ENCODE measurements at places on chromosomes 13 and 19.

DNA sequence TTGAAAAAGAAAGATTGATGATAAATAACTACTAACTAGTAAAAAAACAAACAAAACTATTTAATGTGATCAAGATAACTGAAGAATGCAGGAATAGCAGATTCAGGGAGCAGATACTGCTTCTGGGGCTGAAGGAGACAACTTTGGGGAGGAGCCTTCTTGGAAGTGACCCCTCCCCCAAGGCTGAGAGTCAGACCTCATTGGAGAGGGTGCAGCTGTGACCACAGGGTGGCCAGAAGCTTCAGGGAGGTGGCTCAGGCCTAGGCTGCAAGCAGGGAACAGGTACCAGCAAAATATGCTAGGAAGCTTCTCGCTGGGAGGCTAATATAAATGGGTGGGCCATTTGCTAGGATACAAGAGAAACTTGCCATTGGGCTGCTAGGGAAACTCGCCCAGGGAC lies 149.9 kb downstream of the MYO16 start:
- no peak for DNase-seq

- DNase-seq: no peak
Measured at GRCh38 chr19:11423791-11424181, 4.7 kb upstream of the RGL3 start.

DNA sequence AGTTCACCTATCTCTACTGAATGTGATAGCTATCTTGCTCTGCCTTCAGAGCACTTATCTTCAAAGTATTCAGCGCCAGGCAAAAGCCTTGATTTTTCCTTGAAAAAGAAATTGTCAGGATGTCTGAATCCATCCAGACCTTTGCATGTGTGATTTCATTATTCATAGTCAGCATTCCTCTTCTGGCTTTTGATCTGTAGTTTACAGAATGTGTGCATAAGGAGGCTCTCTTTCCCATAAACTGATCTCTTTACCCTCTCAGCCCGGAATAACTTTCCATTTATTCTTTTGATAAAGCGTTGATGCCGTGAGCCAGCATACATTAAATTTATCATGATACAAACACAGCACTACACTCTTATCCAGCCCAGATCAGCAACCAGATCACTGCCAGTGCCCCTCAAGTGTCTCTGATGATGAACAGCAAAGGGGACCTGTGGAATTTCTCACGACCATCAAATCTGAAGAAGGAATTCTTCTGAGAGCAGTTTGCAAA lies 130.8 kb downstream of the DNAJC15 start:
- DNase-seq: no peak

DNA sequence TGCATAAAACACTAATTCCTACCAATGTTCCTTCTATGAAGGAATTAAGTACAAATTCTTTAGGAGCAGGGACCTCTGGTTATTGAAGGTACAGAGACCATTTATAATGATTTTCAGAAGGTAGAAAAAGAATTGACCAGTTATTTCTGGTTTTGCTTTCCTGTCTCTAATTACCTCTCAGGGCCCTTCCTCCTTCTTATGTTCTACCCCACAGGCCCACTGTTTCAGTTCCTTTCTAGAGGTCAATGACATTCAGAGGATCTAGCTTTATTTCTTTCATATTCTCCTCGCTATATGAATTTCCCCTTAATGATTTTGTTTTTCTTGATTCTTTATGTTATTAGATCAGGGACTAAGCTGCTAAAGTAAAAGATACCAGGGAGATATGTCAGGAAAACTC lies 345.0 kb upstream of the SPRY2 start:
- no peak for DNase-seq

DNA sequence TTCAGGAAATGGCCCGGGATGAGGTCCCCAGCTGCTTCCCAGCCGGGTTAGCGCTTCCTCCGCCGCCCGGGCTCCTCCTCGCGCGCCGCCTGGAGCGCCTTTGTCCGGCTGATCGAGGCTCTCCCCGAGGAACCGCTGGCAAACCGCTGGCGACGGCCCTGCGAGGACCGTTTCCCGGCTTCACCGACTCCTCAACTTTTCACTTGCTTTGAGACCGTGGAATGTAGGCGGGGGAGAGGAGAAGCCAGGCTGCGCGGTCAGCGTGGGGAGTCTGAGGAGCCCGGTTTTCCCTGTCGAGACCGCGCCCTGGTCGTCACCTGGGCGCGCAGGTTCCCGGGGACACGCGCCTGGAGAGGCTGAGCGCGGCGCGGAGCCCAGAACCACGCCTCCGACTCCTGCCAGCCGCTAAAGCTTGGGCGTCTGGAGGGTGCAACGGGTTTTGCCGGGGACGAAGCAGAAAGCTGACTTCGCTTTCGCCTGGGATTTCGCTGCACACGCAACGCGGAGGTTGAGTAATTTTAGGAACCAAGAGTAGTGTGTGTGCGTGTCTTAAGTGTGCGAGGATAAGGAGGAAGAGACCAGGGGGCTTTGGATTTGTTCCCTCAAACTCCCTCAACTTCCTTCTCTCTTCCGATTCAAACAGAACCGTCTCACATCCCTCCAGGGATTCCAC lies 7.3 kb upstream of the DGKH start:
- peak; percentile 70 for DNase-seq

DNA sequence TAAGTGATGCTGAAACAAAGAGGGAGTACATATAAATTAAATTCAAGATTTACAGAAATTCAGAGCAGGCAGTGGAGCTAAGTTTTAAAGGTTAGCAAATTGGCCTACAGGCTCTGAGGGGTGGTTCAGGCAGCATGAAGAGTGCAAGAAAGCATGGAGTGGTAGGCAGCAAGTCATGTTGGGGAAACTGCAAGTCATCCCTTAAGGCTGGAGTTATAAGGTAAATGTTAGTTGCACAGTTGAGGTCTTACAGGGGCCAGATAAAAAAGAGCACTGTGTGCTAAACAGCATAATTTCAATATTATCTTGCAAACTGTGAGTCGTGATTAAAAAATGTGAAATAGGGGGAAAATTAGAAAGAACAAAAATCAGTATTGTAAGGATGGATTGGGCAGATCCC lies 106.2 kb downstream of the VWA8 start:
- no peak for DNase-seq

DNA sequence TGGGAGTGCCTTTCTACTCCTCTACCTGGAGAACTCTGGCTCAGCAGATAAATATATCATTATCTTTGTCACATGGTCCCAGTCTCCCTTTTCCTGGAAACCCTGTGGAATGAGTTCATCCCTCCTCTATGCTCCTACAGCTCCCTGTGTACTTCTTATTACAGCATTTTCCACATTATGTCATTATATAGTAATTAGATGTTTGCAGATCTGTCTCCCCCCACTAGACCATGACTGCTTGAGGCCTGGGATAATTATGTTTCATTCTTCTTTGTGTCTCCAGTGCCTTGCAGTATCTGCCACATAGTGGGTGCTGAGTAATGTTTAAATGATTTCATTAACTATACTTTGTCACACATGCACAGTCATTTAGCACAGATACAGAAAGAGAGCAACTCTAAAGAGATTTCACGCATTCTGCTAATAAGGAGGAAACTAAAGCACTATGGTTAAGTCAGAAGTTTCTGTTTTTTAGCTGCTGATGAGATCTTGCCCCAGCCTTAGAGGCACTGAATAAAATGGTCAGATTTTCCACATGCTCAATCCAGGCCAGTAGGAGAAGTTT lies 66.1 kb upstream of the DIAPH3 start:
- DNase-seq: no peak

GRCh38 chr13:22286338-22286737 lies 615.5 kb downstream of the FGF9 start:
- no peak for DNase-seq

DNA sequence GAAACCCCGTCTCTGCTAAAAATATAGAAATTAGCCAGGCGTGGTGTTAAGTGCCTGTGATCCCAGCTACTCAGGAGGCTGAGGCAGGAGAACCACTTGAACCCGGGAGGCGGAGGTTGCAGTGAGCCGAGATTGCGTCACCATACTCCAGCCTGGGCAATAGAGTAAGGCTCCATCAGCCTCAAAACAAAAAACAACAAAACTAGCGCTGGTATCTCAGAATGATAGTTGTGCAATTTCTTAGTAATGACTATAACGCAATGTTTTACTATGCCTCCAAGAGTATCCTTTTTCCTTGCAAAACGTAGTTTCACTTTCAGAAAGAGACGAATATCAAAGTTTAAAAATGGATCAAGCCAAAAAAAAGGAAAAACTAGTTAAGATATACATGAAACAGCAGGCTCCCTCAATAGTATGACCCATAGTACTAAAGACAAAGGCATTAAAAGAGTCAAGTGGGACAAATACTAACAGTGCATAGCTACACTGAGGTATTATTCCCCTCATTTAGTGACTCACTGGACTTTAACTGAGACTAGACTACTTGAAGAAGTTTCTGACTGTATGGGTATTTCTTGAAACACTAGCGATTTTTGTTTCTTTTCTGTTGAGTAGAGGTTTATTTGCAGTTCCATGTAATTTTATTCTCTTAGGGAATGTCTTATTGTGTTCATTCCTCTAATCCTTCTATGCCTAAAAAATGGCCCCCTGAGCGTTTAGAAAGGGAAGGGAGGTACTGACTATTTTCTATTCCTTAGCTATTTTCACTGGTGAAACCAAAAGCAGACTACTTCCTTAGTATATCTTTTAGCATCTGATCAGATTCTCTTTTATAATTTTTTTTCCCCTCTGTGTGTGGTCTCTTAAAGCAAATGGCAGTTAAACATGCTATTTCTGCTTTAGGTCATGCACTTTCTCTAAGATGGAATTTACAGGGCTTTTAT lies 10.4 kb upstream of the ITM2B start:
- no peak for DNase-seq

- no peak for DNase-seq
Measured at GRCh38 chr13:95122063-95122462, 179.2 kb downstream of the ABCC4 start.

DNA sequence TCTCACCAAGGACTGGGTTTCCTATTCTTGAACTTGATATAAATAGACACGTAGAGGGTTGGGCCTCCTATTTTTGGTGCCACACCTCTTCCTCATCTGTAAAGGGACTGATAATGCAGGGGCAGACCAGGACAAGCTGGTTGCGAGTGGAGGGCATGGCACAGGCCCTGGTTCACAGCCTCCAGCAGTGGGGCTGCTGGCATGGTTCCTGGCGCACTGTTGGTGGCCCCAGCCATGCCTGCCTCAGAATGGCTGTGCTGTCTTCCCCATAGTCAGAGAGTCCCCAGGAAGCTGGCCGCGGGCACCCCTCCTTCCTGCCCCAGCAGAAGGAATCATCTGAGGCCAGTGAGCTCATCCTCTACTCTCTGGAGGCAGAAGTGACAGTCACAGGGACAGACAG lies 10.5 kb upstream of the OVOL3 start:
- no peak for DNase-seq

GRCh38 chr13:69287050-69287698 lies 820.5 kb upstream of the ATXN8OS start:
- DNase-seq: no peak

DNA sequence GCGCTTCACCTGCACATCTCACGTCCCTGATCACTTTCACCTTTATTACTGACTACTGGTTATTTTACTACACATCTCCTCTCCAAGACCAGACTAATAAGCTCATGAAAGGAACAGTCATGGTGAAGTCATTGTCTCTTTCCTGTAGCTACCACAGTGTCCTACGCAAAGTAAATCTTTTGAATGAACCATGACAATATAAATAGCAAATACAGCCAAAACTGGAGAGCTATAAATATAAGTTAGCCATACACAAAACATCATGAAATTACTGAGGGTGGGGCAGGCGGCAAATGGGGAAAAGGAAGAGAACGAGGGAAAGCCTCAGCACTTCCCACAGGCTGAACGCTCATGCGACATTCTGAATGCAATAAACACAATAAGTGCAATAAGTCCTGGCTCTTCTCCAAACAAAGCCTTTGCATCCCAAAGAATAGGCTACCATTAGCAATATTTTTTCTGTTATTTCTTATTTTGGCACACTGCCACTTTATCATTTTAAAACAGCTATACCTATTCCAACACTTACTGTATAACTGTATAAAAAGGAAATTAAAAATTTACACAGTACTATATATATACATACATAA lies 62.5 kb downstream of the TUBGCP3 start:
- DNase-seq: no peak

DNA sequence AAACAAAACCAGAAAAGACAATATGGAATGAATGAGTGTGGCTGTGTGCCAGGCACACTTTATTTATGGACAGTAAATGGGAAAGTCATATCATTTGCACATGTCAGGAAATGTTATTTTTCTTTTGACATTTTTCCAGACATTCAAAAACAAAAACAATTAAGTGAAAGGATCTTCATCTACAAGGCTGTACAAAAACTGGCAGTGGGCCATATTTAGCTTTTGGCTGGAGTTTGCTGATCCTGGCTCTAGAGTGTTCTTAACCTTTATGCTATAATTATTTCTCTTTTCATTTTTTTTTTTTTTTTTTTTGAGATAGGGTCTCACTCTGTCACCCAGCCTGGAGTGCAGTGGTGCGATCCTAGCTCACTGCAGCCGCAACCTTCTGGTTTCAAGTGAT lies 6.5 kb upstream of the TNFSF9 start:
- DNase-seq: no peak

GRCh38 chr13:20702530-20702914 lies 977 bp upstream of the IL17D start:
- DNase-seq: no peak

- DNase-seq: no peak
Measured at GRCh38 chr19:8459095-8459494, 14.3 kb downstream of the HNRNPM start.

- peak; percentile 88 for DNase-seq
Measured at GRCh38 chr19:35013041-35013819, 13.1 kb downstream of the GRAMD1A start.

- no peak for DNase-seq
Measured at GRCh38 chr19:48484931-48485612, 15.9 kb downstream of the CYTH2 start.

DNA sequence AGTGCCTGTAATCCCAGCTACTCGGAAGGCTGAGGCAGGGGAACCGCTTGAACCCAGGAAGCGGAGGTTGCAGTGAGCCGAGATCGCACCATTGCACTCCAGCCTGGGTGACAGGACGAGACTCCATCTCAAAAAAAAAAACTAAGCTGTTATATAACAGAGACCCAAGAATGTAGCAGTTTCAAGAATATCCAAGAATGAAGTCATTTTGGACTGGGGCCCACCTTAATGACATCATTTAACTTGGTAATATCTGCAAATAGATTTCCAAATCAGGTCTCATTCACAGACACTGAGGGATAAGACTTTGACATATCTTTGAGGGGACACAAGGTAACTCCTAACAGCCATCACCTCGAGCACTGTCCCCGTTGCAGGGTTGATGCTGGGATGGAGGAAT lies 36.5 kb upstream of the MRI1 start:
- no peak for DNase-seq

DNA sequence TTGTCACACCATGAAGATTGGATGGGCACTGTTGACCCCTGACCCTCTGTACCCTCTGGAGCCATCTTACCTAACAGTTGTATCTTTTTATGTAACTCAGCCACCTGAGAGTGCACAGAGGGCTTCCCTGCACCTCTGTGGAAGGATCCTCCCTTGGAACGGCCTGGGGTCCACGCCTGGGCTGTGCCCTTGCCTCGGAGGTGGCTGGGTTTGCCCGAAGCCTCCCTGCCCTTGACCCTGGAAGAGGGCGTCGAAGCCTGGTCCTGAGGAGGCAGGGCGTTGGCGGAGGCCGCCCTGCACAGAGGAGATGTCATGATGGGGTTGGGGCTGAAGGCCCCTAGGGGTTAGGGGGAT lies 241 bp downstream of the ODAD3 start:
- no peak for DNase-seq

GRCh38 chr13:62113179-62113578 lies 697.5 kb upstream of the PCDH20 start:
- DNase-seq: no peak

GRCh38 chr19:8158411-8159074 lies 9.2 kb upstream of the FBN3 start:
- peak; percentile 46 for DNase-seq

GRCh38 chr13:70432276-70432805 lies 324.1 kb upstream of the KLHL1 start:
- no peak for DNase-seq

Data from activated CD4-positive, alpha-beta T cell treated with anti-CD3 and anti-CD28 coated beads for 48 hours (primary cell).